ENCODE measurements at places on chromosomes 6 and 20. TPM values are rescaled to one million over a fixed set of nuclear protein-coding genes. Genes with fewer than 3 reads are reported as not detected.
A peak's percentile ranks its signal among the peaks of the same experiment; 100 is the strongest.

DNA sequence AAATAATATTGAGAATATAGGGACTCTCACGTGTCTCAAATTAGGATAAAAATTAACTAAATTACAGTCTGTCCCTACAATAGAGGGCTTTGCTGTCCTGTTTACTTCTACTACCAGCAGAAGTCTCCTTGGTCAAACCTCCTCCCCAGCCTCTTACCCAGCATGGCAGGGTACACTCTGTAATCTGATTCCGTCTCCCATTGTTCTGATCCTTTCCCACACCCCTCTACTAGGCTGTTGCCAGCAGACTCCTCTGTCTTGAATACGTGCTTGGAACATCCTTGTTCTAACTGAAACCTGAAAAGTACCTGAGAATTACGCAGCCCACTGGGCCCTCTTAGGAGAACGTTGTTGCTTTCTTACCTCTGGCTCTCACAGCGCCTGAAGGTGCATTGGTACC, 112.2 kb upstream of the PREP start:
- no peak for DNase-seq

DNA sequence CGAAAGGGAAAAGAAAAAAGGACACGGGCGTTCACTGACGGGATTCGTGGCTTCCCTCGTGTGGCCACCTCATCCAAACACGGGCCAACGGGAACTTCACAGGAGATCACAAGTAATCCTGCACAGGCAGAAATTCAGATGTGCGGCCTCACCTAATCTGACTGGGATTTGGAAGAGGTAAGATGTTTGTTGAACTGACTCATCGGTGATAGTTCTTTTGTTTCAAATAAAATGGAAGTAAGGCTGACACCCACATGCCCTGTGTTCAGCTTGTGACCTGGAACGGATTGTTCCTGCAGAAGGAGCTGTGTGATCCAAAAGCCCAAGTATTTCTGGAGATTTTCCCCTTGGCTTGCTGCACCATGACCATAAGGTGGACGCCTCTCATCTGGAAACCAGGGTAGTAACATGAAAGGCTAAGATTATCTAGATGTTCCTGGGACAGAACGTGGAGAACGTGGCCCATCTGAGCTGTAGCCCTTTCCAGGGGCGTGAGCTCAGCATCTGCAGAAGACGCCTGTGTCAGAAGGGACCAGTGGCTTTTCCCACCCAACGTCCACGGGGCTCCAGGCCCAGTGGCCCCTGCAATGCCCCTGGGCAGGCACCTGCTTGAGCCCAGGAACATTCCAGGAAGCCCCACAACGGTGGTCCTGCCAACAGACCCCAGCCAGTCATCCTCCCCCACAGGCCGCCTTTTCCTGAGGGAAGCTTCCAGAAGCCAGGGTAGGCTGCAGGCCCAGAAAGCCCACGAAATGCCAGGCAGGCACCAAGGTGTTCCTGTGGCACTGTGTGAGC, 39.7 kb downstream of the DLL1 start:
- DNase-seq = no peak

DNA sequence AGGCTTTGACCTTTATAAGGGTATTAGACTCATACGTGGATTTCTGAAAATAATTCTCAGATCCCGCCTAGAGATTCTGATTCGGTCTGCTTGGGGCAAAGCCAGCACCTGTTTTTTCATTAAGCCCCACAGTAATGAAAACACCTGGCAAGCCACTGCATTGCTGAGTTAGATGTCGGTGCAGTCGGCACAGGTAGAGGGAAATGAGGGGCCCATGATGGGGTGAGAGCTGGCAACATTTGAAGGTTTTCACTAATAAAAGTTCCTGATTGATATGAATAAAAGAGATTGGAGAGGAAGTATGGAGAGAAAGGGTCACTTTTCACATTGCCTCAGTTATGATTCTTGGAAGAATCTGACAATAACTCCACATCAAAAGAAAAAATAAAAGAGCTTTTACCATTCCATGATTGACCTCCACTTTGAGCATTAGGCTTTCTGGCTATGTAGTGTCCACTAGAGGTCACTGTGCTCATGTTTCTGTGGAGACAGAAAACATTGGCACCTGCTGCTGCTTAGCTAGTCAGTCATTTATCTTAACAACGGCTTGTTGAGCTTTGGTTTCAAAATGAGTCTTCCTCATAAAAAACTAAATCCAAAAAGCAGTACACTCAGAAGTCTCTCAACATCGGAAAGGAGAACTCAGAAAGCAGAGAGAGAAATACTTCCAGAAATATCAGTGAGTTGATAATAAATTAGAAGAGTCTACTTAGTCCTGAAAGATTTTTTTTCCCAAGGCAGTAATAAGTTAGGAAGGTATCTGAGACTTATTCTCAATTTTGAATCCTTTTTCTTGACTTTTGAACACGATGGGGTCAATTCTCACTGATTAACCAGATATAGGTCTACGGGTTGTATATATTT, 53.3 kb upstream of the KLHL31 start:
- peak; percentile 59 for DNase-seq

- DNase-seq = no peak
Measured at GRCh38 chr6:23419046-23419445, 707.0 kb upstream of the NRSN1 start.

DNA sequence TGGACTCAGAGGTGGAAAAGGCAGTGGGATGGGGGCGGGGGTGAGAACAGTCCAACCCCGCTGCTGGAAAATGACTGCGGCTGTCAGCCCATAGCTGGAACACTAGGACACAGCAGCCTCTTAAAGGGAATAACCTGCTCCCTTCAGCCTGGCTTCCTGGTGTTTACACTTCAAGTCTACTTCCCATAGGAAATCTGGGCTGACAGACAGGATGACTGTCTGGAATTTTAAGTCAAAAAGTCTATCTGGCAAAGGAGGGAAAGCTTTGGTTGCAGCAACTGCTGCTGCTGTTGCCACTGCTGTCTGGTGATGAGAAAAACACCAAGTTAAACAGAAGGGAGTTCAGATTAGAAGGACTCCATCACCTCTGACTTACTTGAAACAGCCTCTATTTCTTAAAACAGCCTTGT, 44.9 kb downstream of the TNFRSF21 start:
- no peak for DNase-seq

DNA sequence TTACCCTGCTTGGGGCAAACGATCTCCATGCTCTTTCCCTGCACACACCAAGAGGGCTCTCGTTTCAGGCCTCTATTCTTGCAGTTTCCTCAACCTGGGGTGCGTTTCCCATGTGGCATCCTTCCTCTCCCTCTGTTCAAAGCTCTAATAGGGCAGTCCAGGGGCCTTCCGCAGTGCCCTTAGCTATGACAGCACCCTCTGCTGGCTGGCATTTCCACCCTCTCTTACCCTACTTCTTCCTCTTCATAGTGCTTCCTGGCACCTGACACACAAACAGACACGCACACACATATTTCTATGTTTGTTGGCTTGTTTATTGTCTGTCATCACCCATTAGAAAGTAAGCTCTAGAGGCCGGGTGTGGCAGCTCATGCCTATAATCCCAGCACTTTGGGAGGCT, 294.0 kb downstream of the CLIC5 start:
- no peak for DNase-seq

DNA sequence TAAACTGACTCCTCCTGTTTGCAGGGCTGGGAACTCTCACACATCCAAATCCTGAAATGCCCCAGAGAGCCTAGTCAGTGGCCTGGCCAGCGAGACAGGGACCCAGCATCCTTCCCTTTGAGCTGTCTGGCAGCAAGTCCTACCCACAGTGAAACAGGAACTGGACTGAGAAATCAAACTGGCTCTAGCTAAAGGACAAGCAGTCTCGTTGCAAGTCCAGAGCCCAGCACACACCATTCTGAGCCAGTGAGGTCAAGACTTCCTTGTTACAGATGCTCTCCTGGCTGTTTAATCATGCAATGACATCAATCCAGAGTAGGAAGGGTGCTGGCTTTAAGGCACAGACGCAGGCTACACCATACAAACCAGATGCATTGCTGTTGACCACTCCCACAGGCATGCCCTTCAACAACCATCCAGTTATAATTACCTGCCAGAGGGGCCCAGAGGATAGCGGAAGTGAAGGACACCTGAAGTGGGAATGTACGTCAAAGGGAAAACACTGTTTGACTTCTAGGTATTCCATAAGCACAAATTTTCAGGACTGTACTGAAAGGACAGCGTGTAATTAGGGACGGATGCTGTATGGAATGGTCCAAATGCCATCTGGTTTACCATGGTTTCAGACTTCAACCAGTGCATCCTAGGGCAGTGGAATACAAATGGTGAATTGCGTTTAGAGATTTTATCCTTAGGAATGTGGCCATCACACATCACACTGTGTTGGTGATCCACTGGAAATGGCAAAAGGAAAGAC, 114.4 kb downstream of the SLC23A2 start:
- DNase-seq = no peak

GRCh38 chr6:31861919-31862343, 690 bp downstream of the NEU1 start:
- no peak for DNase-seq

DNA sequence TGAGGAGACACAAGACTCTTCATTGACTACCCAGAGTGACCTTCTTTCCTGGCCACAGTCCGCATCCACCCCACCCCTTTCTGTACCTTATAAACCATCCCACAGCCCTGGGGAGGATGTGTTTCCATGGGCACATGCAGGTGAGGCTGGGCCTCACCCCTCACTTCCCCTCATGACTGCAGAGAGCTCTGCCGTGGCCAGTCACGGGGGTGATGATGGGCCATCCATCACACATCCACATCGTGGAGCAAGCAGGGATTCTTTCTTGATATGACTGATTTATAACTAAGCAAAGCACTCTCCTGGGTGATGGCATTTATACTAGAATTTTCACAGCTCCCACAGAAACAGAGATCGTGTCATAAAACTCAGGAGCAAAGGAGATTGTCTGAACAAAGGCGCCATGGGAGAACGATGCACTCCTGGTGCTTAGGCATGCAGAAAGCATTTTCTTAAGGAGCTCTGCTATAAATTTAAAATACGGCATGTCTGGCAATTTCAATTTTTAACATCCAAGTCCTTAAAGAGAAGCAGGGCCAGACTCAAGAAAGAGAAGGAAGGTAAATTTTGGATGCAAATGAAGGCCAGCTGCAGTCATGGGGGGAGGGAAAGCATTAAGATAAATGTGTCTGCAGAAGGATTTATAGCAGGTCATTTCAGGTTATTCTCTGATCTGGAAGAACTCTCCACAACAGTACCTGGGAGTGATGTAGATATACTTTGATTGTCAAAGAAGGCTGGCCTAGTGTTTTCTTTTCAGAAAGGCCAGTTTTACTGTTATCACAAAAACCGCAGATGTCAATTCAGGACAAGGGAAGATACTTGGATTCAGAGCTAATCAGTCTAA, 777.0 kb downstream of the C6orf118 start:
- no peak for DNase-seq

DNA sequence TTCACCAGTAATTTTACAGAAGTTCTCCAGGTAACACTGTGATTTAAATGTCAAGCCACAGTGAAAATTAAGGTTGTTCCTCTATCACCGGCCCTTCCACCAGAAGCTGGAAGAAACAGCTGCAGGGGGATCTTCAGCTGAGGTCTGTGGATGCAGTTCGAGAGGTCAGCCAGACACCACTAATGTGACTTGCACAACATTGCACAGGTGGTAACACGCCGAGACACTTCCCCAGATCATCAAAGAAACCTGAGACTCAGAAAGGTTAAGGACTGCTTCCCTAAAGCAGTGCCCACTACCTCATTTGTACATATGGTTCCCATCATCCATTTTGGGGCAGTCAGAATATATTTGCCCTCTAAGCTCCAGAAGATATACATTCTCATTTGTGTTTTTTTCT, 8.1 kb upstream of the SERPINB9 start:
- no peak for DNase-seq

DNA sequence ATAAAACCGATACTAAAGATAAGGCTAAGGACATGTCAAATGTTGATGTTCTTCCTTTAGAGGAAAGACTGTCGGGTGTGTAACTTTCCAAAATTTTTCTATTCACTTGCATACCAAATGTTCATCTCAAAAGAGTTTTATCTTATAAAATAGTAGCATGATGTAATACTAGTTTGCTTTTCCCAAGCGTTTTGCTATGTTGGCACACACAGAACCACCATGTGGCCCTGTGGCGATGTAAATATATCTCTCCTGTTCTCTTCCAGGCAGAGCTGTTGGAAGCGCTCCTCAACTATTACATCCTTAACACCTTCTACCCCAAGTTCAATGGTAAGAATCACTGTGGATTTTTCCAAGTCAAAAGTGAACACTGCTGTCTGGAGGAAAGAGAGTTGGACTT, 26.5 kb downstream of the LBP start:
- no peak for DNase-seq

GRCh38 chr6:2766767-2767656, 1.8 kb downstream of the WRNIP1 start:
- no peak for DNase-seq

- no peak for DNase-seq
Measured at GRCh38 chr6:113089056-113089455, 741.9 kb downstream of the RFPL4B start.

GRCh38 chr20:34510575-34510974, 5.6 kb upstream of the DYNLRB1 start:
- no peak for DNase-seq

- no peak for DNase-seq
Measured at GRCh38 chr6:164417537-164418261, 891.7 kb downstream of the C6orf118 start.

- DNase-seq = no peak
Measured at GRCh38 chr6:56490993-56491392, 151.7 kb downstream of the DST start.

DNA sequence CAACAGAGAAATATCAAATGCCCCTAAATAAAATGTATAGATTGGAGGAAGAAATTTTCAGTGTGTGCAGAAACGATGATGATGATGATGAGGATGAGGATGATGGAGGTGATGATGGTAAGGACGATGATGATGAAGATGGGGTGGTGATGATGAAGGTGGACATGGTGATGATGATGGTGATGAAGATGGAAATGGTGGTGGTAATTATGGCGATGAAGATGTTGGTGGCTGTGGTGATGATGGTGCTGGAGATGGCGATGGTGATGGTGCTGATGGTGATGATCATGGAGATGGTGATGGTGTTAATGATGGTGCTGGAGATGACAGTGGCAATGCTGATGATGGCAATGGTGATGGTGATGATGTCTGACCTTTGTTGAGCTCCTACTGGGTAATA, 141.2 kb downstream of the DHX35 start:
- DNase-seq = no peak

GRCh38 chr6:37033819-37034795, 28.7 kb downstream of the FGD2 start:
- DNase-seq = no peak

SMPD2 gene
- 12.6 TPM for total RNA-seq

PGC gene
- total RNA-seq = not detected

KCNB1 gene
- 5.7 TPM for total RNA-seq

GHRH gene
- not detected for total RNA-seq

OR2H2 gene
- total RNA-seq = not detected

PLEKHG1 gene
- 50.1 TPM for total RNA-seq

TMEM74B gene
- 0.44 TPM for total RNA-seq

ZSCAN31 gene
- total RNA-seq = 12.8 TPM

APCDD1L gene
- total RNA-seq = 0.30 TPM

CLIC1 gene
- total RNA-seq = 216 TPM

Measured in tibial nerve (tissue), 4 donors.